CD4-positive, alpha-beta T cell treated with Interferon alpha-2 for 1 hour (primary cell): ENCODE measurements at places on chromosomes 1 and 21.

DNA sequence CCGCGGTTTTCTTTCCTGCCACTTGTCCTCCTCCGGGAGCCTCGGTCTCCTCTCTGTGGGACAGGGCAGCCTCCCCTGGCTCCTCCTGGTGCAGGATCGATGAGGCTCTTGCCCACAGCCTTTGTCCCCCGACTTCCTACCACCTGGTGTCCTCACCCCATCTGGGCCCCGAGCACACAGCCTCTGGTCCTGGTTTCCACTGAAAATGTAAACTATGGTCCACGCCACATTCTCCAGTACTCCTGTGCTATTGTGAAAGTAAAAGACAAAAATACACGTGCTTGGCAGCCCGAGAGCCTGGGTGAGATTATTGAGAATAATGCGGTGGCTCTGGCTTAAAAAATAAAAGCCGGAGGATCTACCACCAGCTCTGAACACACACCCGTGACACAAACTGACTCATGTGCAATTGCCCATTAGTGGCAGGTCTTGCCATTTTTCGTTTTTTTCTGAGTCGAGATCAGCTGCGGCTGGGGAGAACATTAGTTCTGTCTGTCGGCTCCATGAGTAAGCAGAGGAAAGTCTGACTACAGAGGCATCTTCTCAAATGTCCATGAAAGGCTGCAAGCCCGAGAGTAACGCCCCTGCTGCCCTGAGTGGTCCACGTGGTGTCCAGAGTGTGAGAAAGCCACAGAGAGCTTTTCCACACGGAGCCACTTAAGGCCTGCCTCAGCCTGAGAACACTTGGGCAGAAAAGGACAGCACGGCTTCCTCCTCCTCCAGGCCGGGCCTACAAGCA, 5.7 kb upstream of the COL6A2 start:
- DNase-seq = no peak

- DNase-seq = no peak
Measured at GRCh38 chr1:204924013-204924759, 53.5 kb downstream of the NFASC start.

DNA sequence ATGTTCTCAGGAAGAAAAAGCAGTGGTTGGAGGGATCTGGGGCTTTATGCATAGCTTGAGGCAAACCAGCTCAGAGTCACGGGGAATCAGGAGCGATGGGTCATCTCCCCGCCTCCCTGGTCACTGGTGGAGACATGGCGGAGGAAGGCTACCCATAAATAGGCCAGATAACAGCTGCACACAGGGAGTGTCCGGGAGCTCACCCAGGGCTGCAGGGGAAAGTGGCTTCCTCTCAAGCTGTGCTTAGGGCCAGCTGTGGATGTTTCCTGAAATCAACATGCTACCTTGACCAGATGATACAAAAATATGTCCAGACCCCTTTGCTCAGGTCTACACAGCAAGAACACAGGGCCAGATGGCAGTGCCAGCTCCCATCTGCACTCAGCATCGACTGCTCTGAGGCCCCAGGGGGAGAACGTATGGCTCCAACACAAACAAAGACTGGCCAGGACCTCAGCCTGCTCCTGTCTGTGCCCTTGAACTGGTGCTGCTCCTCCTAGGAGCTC, 27.1 kb upstream of the RERE start:
- DNase-seq = no peak

DNA sequence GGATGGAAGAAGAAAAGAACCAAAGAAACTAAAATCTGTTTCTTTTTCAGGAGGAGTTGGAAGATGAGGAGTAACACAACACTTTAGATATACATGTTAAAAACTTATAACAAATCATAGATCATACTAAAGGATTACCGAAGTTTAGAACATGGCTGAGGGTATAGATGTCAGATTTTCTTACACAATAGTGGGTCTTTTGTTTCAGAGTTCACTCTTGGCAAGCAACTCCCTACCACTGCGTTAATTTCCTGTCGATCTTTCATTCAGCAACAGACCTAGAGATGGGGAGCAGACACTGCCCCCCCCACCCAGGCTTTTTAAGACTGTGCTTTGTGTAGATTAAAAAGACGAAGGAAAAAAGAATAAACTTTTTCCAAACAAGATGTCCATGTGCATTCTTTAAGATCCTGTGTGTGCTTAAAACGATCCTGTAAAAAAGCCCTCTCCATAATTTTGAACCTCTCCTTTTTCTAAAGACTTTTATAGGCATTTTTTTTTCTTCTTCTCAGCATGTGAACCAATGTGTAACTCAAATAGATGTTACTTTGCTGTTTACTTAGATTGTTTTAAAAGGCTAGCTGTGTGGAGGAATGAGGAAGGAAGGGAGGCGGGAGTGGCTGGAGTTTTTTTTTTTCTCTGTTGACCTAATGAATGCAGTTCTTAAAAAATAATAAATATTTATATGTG, 50.4 kb downstream of the NFIA start:
- no peak for DNase-seq

DNA sequence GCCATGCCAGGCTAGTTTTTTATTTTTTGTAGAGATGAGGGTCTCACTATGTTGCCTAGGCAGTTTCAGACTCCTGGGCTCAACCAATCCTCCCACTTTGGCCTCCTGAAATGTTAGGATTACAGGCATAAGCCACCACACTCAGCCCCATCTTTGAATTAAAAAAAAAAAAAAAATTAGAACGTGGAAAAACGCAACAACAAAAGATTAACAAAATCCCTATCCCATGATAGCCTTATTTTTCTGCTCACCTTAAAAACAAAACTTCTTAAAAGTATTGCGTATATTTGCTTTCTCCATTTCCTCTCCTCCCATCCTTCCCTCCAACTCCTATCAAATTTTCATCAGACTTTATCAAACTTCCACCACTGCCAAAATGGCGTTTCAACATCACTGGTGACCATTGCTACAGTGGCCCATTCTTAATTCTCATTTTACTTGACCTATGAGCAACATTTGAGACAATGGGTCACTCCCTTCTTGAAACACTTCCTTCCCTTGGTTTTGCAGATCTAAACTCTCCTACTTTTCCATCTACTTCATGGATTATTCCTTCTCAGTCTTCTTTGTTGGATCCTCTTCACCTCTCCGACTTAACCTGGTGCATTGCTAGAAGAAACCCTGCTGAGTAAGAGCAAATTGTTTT, 579 bp upstream of the ZNF684 start:
- no peak for DNase-seq

GRCh38 chr1:151820940-151821339, 10.7 kb downstream of the RORC start:
- DNase-seq = peak; percentile 47

DNA sequence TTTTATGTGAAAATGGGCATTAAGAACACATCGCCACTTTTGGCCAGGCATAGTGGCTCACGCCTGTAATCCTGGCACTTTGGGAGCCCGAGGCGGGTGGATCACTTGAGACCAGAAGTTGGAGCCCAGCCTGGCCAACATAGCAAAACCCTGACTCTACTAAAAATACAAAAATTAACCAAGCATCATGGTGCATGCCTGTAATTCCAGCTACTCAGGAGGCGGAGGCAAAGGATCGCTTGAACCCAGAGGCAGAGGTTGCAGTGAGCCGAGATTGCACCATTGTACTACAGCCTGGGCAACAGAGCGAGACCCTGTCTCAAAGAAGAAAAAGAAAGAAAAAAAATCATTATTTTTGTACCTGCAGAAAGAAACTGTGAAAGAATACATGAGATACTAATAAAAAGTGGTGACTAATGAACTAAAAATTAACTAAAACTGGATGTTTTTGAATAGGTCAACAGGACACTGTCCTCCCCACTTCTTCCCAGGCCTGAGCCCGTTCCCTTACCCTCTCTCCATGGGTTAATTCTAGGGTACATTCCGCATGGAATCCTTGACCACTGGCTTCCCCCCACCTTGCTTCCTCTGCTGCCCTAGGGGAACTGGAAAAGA, 8.3 kb upstream of the TINAGL1 start:
- no peak for DNase-seq

DNA sequence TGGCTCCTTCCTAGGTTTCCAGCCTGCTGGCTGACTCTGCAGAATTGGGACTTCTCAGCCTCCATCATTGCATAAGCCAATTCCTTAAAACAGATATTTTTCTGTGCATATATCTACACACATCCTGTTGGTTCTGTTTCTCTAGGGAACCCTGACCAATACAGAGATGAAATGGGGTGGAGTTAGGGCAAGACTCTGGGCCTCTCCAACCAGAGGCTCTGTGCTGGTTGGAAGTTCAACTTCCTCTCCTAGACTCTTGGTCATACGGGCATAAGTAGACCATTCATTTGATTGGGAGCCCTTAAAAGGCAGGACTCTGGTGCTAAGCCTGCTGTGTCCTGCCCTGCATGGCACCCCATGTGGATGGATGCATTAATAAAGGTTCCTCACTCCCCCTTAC, 55.0 kb downstream of the CNIH3 start:
- DNase-seq = no peak

DNA sequence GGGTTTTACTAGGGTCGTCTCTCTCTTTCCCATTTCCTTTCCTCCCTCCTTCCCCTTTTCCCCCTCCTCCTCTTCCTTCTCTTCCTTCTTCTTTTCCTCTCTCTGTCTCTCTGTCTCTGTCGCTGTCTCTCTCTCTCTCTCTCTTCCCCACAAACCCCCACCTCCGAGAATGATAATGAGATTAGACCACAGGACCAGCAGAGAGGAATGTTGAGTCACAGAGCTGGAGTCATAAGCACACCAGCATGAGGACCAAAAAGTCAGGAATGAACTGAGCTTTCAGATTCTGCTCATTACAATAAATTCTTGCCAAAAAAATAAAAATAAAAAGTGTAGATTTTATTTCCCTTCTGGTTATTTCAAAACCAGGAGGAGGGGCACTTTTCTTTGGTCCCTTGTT, 377.4 kb downstream of the LTN1 start:
- DNase-seq = no peak

DNA sequence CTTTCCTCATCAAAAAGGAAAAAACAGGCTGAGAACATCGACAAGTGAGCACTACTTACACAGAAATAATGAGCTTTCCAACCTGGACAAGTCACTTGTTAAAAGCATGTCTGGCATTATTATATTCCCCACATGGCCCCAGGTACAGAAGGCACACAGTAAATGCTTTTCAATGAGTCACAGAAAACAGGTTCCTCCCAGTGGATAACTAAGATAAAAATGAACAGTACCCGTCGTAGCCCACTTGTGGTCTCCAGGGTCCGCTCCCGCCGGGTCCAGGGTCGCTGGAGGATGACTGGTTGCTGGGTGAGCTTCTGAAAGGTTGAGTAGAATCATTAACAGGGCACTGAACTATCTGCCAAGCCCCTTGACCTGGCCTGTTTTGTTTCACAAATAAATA, 186.6 kb downstream of the SIPA1L2 start:
- no peak for DNase-seq

DNA sequence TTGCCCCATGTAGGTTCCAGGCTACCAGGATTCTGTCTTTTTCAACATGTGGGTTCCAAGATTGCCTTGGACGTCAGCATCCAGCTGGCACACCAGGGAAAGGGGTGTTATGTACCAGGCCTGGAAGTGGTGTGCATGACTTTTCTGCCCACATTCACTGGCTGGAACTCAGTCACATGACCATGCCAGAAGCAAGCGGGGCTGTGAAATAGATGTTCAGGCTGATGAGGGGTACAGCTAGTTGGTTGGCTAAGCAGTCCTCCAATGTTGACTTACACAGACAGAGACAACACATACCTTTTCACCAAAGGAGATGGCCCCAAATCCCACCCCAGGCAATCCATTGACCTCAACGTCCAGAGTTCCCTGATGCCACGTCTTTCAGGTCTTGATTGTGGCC, 14.3 kb upstream of the PLEKHM2 start:
- DNase-seq = no peak

GRCh38 chr1:202129453-202130296, 7.0 kb downstream of the GPR37L1 start:
- no peak for DNase-seq

DNA sequence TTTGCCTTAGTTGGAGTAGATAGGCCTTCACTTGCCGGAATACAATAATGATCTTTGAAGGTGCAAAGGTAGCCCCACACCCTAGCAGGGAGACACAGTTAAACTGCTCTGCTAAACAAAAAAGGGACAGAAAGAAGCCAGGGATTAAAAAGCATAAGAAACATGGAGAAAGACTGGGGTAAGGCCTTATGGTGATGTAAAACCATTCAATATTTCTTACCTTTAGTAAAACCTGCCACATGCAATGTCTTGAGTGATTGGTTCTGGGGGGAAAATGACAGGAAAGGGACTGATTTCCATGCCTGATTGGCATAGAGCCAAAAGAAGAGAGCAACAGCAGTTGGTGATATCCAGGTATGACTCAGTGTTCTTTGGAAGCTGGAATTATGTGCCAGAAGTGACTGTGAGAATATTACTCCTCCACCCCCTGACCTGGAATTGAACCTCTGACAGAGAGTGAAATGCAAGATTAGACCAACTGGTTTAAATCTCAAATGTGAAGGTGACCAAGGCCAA, 8.1 kb downstream of the DNASE2B start:
- DNase-seq = no peak

DNA sequence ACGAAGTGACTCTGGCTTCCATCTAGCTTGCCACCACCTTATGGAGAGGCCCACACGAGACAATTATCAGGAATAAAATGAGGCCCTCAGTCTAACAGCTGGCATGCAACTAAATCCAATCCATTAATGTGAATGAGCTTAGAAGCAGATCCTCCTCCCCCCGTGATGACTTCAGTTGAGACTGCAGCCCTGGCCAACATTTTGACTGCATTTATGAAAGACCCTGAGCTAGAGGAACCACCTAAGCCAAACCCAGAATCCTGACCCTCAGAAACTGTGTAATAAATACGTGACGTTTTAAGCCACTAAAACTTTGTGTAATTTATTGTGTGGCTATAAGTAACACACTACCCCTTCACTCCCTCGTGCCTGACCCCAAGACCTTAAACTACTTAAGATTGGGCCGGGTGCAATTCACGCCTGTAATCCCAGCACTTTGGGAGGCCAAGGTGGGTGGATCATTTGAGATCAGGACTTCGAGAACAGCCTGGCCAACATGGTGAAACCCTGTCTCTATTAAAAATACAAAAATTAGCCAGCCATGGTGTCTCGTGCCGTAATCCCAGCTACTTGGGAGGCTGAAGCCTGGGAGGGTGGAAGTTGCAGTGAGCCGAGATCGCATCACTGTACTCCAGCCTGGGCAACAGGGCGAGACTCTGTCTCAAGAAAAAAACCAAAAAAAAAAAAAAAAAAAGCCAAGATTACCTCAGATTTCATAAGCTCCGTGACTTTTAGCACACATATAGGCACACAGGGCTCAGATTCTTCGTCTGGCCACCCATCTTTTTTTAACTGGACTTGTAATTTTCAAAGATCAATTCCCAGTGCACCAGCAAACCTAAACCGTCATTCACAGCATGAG, 72.5 kb downstream of the ENAH start:
- no peak for DNase-seq
